ENCODE measurements at places on chromosomes 7 and 10.

DNA sequence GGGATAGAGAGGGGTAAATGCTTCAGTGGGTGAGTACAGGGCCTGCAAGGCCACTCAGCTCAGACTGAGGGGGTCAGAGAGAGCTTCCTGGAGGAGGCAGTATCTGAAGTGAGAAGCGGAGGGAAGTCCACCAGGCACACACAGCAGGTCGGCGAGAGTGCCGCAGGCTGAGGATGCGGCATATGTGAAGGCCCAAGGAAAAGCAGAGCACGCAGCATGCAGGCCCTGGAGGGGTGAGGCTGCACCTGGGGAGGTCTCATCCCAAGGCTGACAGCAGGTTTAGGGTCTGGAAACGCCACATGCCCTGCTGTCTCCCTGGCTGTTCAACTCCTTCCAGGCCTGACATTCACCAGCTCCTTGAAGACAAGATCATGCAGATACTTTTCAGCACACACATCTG, 40.4 kb upstream of the PSAP start:
- DNase-seq: no peak

DNA sequence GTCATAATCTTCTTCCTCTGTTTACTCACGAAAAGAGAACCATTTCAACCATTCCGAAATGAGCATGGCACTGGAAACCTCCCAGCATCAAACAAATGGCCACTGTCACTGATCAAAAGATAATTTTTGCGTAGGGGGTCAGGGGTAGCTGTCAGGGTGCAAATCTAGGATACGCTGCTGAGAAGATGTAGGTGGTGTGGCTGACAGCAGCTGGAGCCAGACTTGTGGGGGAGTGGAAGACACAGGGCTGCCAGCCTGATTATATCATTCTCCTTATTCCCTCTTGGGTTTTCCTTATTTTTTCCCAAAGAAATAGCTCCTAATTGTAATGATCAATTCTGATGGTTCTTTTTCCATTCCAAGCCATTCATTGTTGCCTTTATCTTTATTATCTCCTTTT, 266.1 kb downstream of the SORCS1 start:
- DNase-seq: no peak

DNA sequence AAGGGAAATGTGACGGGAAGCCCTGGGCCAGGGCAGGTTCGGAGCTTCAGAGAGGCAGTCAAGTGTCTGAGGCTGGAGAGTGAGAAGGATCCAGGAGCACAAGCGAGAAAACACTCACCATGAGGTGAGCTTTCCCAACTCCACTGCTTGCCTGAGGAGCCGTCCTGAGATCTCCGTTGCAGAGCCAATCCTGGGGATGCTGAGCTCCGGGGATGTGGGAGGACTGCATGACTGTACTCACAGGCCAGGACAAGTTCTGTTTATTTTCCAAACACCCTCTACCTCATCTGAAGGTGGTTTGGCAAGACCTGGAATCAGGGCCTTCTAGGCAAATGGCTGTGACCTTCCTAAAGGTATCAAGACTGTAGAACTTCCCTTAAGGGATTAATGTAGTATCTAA, 38.7 kb downstream of the GLI3 start:
- no peak for DNase-seq

DNA sequence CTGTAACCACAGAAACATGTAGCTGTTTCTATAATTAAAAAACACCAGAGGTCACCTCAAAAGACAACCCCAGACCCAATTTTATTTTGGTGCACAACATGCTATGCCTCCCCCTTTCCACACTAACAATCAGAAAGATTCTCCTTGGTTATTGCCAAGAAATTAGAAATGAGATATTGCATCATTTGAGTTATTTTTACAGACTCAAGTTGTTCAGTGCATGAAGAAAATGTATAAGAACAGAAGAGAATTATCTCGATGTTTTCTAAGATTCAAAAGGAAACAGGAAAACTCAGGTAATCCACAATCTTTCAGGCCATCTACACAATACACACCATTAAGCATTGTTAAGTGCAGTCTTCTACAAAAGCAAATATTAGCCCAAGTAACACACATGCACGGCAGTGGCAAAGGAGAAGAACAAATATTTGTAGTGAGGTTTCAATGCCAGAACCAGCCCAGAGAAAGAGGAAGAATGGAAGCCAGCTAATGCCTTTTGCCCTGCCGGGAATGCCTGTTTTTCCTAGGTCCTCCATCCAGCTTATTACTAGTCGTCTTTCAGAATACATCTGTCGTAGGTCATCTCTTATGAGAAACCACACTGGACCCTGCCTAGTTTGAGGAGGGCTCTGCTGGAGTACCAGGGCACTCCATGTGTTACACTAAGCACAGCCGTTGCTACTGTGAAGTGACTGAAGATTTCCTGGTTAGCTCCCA, 67.6 kb upstream of the C1GALT1 start:
- DNase-seq: no peak

GRCh38 chr7:99108613-99109012, 35.3 kb downstream of the SMURF1 start:
- DNase-seq: no peak

GRCh38 chr10:29688230-29688661, 53.5 kb upstream of the SVIL start:
- DNase-seq: no peak

- no peak for DNase-seq
Measured at GRCh38 chr10:44983066-44983894, 4.7 kb upstream of the DEPP1 start.

GRCh38 chr10:20970708-20971107, 73.6 kb upstream of the NEBL start:
- no peak for DNase-seq

DNA sequence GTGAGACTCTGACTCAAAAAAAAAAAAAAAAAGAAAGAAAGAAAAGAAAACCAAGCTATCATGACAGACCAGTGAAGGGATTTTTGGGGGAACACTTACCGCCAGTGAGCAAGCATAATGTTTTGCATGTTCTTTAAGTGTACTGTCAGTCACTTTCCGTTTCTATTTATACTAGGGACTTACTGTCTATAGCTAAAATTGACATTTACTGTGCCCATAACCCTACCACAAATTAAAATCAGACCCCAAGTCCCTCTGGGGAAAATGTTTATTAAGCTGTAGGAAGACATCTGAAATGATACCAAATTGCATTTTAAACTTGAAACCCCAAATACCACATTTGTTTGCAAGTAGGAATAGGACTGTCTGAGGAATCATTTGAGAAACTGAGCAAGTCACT, 252.8 kb downstream of the TRIL start:
- no peak for DNase-seq

- DNase-seq: no peak
Measured at GRCh38 chr7:121510858-121511482, 114.9 kb upstream of the FAM3C start.

GRCh38 chr10:30705101-30705624, 75.6 kb upstream of the LYZL2 start:
- DNase-seq: no peak

DNA sequence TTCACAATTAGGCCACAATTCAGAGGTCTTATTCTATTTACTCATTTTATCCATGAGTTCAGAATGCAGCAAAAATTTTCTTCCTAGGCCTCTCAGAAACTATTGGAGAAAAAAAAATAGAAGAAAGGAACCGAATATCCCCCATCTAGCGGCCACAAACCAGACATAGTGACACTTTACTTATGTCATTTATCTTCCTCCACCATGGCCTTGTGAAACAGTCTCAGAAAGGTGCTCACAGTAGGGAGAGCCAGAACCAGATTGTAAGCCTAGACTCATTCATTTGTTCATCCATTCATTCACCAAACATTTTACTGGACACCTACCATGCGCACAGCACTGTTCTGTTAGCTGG, 16.0 kb downstream of the CREB3L2 start:
- no peak for DNase-seq

- peak; percentile 45 for DNase-seq
Measured at GRCh38 chr10:100370714-100371481, 23.9 kb downstream of the SCD start.

- DNase-seq: no peak
Measured at GRCh38 chr7:123637203-123637602, 18.5 kb upstream of the LMOD2 start.

GRCh38 chr10:48745662-48746245, 61.1 kb downstream of the WDFY4 start:
- DNase-seq: no peak

GRCh38 chr7:13982940-13983677, 6.4 kb downstream of the ETV1 start:
- DNase-seq: no peak

- DNase-seq: no peak
Measured at GRCh38 chr7:57308631-57309408, 141.2 kb upstream of the ZNF716 start.

GRCh38 chr10:71911296-71911953, 52.8 kb upstream of the CHST3 start:
- no peak for DNase-seq

GRCh38 chr10:106114656-106115186, 1049.8 kb downstream of the SORCS1 start:
- no peak for DNase-seq

- DNase-seq: no peak
Measured at GRCh38 chr7:121940918-121941317, 68.0 kb downstream of the PTPRZ1 start.

DNA sequence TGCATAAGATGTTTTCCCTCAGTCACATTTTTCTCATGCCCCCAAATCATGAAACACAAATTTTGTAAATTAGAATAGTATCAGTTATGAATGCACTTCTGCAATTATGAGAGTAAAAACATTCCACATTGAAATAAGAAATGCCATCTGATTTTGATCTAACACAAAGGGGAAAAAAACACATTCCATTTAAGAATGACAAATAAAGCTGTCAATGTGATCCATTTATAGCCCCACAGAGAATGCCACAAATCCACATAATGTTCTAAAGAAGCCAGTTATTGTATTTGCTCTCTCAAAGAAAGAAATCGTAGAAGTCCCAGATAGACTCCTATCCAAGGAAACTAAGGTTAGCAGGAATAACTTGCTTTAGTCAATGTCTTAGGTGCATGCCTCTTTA, 48.7 kb upstream of the RHOBTB1 start:
- no peak for DNase-seq

GRCh38 chr10:130189608-130190054, 53.4 kb downstream of the GLRX3 start:
- DNase-seq: no peak

GRCh38 chr10:9579110-9579705, 1438.5 kb upstream of the CELF2 start:
- no peak for DNase-seq

DNA sequence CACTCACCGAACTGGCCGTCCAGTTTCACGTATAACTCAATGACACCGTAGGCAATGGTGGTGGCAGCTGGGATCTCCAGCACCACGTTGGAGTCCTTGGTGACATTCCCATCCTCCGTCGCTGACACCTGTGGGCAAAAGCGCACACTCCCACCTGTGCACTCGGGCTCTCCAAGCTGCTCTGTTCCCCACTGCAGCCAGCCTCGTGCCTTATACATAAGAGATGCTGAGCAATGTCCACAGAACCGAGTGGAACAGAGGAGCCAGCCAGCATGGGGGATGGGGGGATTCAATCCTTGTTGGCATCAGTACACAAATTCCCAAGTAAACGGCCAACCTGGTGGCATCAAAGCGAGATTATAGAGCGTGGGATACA, 40.0 kb downstream of the GSDME start:
- no peak for DNase-seq

DNA sequence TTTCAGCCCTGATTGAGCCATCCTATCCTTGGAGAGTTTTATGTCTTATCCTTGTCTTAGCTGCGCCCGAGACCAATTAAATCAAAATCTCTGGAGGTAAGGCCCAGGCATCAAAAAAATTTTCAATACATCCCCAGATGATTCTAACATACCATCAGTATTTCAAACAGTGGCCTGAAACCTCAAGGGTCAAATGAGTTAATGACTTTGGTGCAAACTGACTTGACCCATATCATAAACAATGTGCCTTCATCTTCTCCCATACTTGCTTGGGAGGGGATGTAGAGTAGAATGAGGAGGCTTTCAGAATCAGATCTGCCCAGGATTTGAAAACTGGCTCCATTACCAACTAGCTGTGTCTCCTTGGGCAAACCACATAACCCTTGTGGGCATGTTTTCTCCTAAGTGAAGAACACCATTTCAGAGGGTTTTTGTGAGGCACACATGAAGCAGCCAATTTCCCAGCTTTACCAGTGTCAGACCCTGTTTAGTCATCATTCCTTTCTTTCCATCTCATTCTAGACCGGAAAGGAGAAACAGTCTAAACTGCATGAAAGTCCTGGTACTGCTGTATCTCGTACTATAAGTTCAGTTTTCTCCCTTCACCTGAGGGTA, 35.7 kb upstream of the ATXN7L1 start:
- DNase-seq: no peak

GRCh38 chr10:107409522-107409921, 245.0 kb upstream of the SORCS1 start:
- DNase-seq: no peak

GRCh38 chr10:46035923-46036849, 5.8 kb upstream of the NCOA4 start:
- no peak for DNase-seq

DNA sequence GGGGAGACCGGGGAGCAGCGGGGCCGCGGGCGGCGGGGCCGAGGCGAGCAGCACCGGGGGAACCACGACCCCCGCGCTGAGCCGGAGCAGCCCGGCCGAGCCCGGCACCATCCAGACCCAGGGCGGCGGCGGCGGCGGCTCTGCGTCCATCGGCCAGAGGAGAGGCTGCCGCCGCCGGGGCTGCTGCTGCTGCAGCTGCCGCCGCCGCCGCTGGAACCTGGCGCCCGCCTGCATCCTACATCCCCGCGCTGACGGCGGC, 190 bp downstream of the TCERG1L start:
- no peak for DNase-seq

DNA sequence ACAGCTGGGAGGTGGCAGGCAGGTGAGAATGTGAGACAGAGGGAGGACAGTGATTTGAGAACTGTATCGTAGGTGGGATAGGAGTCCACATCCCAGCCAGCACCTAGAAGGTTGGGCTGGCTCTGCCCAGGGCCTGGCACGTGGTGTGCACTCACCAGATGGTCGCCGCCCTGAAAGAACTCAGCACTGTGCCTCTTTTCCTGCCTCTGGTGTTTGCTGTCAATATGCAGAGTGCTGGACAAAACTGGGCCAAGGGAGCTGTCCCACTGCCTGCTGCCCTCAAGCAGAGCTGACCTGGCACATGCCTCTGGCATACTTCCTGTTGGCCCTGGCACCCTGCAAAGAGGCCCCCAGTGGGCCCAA, 36.8 kb downstream of the CHST3 start:
- no peak for DNase-seq

DNA sequence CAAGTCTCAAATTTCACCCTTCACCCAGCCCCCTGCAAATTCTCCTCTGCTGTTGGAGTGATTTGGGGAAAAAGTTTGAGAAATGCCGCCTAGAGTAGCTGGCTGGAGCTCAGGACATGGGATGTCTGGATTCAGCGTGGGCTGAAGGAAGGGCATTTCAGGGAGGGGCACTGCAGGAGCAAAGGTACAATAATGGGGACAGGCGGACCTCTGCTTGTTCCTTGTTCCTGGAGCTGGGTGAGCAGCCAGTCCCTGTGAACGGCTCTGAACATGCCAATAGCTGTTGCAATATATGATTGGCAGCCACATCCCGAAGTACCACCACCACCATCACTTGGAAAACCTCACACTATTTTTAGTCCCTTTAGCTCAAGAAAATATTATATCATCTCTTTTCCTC, 23.4 kb downstream of the ADRA2A start:
- DNase-seq: no peak
